AG04450 (cell line): ENCODE measurements at places on chromosomes 1 and 21.
A peak's percentile ranks its signal among the peaks of the same experiment; 100 is the strongest.

DNA sequence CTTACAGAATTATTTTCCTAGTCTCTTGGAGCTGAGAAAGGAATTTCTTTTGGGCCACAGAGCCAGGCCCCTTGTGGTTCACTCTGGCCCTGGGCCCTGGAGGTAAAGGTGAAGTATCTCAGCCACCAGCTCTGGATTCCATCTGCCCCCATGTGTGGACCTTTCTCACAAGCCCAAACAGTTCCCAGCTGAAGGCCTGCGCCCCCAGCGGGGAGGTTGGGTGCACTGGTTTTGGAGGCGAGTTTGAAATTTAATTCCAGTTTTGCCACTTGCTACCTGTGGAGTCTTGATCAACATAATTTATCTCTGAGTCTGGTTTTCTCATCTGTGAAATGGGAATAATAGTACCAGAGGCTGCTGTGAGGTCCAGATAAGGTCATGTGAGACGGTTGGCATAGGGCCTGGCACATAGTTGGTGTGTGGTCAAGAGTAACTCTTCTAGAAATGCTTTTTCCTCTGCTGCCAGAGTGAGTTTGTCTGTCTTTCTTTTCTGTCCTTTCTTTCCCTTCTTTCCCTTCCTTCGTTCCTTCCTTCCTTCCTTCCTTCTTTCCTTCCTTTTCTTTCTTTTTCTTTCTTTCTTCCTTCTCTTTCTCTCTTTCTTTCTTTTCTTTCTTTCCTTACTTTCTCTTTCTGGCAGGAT is 6.1 kb downstream of the AGTRAP start:
- no peak for DNase-seq

DNA sequence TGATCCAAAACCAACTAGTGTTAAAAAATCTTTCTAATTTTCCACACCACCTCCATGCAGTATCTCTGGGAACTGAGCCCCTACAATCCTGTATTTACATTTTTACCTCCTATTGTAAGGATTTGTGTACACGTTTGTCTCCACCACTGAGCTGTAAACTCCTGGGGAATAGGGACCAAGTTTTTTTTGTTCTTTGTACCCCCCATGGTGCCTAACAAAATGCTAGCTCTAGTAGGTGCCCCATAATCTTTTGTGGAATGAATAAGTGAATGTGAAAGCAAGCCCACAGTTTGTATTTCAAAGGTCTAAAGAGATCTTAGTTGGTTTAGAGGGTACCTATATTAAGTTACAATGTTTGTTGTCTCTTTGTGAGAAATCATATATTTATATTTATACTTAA is 879 bp upstream of the WLS start:
- no peak for DNase-seq

GRCh38 chr1:82400521-82400920 is 599.8 kb downstream of the ADGRL2 start:
- no peak for DNase-seq

DNA sequence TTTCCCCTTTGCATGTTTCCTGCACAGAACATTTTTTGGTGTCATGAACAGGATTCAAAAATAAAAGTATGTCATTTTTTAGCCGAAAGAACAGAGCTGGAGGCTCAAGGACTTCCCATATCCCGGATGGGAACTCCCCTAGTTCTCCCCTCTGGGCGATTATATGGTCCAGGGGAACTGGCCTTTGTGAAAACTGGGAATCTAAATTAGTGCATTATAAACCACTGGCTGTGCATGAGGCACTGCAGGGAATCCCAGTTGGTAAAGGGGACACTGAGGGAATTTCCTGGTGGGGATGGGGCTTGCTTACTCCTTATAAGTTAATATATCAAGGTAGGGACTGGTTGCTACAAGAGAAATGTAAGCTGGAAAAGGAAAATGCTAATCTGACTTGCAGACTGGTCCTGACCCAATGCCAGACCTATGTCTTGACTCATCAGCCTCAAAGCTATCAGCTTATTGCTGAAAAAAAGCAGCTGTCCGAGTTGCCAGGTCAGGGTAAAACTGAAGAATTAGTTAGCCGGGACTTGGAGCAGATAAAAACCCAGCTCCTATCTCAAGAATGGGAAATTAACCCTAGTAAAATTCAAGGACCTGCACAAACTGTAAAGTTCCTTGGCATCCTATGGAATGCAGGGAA is 122.6 kb downstream of the FCRL5 start:
- no peak for DNase-seq

DNA sequence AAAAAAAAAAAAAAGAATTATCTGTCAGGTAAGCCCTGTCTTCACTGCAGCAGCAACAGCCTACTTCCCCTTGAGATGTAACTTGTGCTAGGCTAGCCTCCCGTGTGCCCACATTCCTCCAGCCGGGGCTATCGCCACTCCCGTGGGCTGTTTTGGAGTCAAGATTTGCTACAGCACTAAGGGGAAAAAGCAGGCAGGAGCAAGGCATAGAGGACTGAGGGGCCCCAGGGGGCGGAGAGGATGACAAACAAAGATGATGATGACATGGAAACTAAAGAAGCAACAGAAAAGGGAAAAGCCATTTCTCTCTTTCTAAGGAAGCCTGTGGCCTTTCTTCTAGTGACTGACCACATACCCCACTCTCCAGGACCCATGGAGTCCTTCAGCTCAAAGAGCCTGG is 1.9 kb downstream of the TNFAIP8L2 start:
- DNase-seq, result no peak

- no peak for DNase-seq
These were observed 297.1 kb downstream of the NCAM2 start for GRCh38 chr21:21295303-21295702.

DNA sequence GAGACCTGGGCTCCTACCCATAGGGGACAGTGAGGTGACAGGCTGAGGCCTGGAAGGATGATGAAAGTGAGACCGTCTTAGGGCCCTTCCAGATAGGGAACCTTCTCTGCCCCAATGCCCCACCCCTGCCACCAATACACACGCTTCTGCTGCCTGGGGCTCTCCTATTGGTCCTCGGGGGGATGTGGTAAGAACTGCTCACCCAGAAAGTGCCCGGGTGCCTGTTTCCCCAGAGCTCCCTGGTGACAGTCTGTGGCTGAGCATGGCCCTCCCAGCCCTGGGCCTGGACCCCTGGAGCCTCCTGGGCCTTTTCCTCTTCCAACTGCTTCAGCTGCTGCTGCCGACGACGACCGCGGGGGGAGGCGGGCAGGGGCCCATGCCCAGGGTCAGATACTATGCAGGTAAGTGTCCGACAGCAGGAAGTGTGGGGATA is 948 bp downstream of the SEMA4A start:
- DNase-seq, result no peak

DNA sequence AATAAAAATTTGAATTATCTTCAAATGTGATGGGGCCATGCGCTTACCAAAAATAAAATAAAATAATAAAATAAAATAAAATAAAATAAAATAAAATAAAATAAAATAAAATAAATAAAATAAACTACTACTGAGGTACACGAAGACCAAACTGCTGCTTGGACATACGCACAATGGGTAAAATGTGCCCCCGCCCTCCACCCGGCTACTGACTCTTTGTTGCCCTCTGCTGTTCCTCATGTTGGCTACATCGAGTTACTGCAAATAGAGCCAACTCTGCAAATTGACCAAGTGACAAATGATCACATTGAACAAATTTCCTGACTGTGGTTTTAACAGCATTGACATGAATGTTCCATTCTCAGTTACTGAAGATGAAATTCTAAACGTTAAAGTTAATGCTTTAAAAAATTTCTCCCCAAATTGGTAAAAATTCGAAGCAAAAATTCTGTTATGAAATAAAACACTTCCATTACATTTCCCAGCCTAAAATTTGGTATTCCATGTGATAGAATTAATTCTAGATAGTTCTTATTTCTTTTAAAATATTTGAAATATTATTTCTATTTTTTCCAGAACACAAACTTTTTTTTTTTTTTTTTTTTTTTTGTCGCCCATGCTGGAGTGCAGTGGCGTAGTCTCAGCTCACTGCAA is 18.8 kb upstream of the MAP1LC3C start:
- no peak for DNase-seq

- DNase-seq, result no peak
These were observed 50.5 kb upstream of the GPR52 start for GRCh38 chr1:174397261-174397660.

DNA sequence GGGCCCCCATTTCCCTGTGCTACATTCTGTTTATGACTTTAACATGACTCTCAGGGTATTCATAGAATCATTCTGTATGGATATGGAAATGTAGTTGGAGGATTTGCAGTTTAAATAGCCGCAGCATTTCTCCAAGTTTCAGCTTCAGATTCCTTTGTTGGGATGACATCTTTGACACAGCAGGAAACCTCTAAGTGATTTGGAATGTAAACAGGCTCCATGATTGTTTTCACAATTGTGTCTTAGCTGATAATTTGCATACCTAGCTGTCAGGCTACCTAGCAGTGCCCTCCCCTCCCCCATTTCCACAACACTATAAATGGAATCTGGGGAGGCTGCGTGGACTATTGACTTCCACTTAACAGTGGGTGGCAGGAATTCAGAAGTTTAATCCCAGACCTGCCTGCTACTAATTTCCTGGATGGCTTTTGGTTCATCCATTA is 290.2 kb downstream of the HLX start:
- peak; percentile 6 for DNase-seq

GRCh38 chr21:32009263-32009662 is 136.4 kb downstream of the HUNK start:
- no peak for DNase-seq

DNA sequence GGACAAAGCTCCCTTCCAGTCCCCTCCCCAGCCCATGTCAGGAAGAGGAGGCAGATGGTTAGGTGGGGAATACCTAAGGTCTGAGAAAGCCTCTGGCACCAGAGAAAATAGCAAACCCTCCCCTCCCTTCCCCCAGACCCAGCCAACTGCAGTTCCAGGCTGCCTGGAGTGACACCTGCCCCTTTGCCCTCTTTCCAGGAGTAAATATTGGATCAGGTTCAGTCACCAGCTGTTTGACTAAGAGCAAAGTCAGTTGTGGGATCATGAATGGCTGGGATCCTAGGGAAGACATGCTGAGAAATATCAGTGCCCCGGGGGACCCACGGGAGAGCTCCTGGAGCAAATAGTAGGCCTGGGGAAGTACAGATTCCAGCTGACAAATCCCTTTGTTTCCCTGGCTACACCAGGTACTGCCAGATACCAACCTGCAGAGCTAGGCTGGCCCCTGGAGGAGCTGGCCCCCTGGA is 12.2 kb upstream of the CDK18 start:
- no peak for DNase-seq

DNA sequence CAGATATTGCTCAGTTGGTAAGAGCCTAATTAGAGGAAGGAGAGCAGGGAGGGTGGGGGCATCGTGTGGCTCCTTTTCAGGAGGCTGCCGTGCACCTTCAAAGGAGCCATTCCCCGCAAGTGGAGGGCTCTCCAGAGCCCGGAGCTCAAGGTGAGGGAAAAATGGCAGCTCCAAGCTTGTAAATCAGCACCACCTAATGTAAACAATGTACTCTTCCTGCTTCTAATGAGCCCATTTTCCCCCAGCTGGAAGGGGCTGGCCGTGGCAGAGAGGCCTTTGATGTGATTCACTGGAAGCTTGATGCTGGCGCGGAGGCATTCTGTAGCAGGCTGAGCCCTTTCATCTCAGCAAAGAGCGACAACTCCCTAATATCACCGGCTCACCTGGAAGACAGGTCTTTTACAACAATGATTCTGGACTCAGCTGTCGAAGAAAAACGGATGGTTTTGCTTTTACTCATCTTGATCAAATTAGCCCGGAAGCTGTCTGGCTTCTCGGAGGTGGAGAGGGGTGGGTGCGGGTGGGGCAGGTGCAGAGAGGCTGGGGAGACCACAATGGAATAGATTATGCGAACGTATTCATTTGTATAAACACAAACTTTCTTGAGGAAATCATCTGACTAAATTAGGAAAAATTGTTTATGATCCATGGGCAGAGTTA is 112.5 kb downstream of the RRAGC start:
- no peak for DNase-seq

- peak; percentile 46 for DNase-seq
These were observed 63.4 kb upstream of the L1TD1 start for GRCh38 chr1:62131093-62131725.

GRCh38 chr1:18347559-18347958 is 133.2 kb upstream of the KLHDC7A start:
- no peak for DNase-seq

GRCh38 chr1:109181085-109181806 is 32.5 kb upstream of the SARS1 start:
- DNase-seq, result no peak

- DNase-seq, result no peak
These were observed 24.8 kb downstream of the WDR47 start for GRCh38 chr1:109017134-109017533.

DNA sequence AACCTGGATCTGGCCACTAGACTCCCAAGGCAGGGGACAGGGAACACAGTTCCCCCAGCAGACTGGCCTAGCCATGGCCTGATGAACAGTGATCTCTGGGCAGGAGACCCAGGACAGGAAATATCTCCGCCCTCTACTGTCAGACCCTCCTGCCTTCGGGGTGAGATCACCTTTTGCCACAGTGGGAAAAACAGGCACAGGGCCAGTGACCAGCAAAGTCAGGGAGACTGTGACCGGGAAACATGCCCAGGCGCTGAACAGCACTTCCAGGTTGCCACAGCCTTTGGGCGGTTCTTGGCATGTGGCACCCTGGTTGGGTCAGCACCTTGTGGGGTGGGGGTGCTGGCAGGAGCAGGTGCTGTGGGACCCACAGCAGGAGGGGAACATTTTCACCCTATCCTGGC is 8.9 kb upstream of the ZNF669 start:
- no peak for DNase-seq

DNA sequence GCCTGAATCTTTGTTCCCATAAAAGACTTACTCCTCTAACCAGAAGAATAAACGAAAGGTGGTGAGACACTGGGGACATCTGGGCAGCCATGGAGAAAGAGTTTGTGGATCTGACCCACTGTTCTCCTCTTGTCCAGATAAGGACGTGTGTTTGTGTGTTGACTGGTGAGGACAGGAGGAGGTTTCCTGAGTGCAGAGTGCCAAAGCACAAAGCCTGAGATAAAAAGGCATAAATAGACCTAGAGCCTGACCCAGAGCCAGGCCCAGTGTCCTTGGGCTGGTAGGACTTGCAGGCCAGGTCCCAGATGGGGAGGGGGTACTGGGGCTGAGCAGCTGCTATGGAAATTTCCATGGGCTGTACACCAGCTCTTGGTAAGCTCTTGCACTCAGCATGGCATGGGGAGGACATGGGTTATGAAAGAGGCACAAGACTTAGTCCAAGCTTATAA is 19.6 kb upstream of the COQ8A start:
- DNase-seq, result no peak

- DNase-seq, result no peak
These were observed 407 bp upstream of the PIGV start for GRCh38 chr1:26787381-26787705.
